Fibroblast of villous mesenchyme (primary cell): ENCODE measurements at places on chromosomes 13 and 19. TPM values are rescaled to one million over a fixed set of nuclear protein-coding genes. Genes with fewer than 3 reads are reported as not detected.

- DNase-seq, result no peak
Measured at GRCh38 chr13:24212674-24213073, 52.2 kb downstream of the SPATA13 start.

- peak; percentile 41 for DNase-seq
Measured at GRCh38 chr13:104385404-104385803, 1319.2 kb upstream of the SLC10A2 start.

DNA sequence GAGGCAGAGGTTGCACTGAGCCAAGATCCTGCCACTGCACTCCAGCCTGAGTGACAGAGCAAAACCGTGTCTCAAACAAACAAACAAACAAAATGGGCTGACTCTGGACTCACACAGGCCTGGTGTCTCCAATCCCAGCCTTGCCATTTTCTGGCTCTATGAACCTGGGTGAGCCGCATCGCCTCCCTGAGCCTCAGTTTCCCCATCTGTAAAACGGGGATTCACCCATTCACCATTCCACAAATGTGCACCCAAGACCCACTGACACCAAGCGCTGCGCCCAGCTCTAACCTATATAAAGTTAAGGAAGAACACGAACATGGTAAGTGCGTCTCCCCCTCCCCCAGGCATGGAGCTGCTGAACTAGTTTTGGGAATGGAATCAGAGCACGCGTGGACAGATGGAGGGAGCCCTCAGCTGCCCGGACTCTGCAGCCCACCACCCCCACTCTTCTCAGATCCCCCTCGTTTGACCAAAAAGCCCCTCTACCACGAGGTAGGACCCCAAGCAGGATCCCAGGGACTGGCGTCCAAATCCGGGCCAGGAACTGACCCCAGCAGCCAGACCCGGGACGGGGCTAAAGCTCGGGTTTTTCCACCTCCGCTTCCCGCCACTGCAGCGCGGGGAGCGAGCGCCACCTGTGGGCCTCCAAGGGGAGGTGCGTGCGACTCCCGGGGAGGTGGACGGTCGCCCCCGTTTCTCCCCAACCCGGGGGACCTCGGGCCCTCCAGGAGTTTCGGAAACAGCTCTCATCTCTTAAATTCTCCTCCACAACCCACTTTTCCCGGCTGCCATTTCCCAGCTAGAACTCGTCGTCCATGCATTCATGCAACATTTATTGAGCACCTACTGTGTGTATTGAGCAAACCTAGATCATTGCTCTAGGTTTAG lies 33.0 kb upstream of the ADGRE5 start:
- DNase-seq, result peak; percentile 49

GRCh38 chr13:21616880-21617279 lies 12.9 kb upstream of the MICU2 start:
- no peak for DNase-seq

GRCh38 chr13:99687723-99688397 lies 186.6 kb downstream of the TM9SF2 start:
- no peak for DNase-seq

GRCh38 chr13:30880856-30881155 lies 25.3 kb upstream of the MEDAG start:
- peak; percentile 96 for DNase-seq

DNA sequence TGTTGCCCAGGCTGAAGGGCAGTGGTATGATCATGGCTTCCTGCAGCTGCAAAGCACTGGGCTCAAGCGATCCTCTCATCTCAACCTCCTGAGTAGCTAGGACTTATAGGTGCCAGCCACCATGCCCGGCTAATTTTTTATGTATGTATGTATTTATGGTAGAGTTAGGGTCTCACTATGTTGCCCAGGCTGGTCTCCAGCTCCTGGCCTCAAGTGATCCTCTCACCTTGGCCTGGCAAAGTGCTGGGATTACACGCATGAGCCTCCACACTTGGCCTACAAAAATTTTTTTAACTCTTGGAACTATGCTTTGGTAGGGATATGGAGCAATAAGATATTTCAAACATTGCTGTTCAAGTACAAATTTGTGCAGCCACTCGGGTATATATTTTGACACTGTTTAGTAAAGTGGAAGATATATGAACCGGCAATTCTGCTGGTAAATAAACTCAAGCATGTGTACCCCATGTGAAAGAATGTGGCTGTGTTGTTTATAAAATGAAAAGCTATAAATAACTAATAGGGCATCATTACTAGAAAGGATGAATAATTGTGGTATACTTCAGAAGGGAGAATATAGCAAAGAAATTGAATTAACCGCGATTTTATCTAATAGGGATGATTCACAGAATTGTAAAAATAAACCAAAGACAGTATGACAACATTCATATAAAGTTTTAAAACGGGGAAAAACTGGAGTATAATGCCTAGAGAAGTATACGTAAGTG lies 1.1 kb downstream of the ZNF566 start:
- DNase-seq, result peak; percentile 1

GRCh38 chr13:38824342-38824741 lies 137.5 kb downstream of the FREM2 start:
- DNase-seq, result no peak

- peak; percentile 59 for DNase-seq
Measured at GRCh38 chr19:19145684-19146608, 7.7 kb upstream of the TMEM161A start.

DNA sequence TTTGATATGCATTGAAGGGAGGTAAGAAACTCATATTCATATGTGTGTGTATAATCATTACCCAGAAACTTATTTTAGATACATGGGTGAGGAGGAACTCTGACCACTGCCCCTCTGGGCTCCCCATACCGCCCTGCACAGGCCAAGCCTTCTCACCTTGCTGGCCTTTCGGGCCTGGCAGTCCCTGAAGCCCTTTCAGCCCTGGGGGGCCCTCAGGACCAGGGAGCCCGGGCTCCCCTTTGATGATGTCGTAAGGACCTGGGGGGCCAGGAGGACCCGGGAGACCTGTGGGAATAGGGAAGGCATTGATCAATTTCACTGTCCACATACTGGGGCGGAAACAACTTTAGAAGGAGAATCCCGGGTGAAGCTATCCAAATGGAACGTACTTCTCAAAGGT lies 142.3 kb downstream of the COL4A1 start:
- DNase-seq, result no peak

DNA sequence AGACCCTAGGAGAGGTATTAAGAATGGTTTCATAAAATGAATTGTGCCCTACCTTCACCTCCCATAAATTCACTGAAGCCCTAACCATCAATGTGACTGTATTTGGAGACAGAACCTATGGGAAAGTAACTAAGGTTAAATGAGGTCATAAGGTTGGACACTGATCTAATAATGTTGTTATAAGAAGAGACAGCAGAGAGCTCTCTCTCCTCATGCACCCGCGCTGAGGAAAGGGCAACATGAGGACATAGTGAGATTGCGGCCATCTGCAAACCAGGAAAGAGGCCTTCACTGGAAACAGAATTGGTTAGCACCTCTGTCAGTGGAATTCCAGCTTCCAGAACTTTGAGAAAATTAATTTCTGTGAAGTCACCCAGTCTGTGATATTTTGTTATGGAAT lies 1396.1 kb upstream of the MIR17HG start:
- no peak for DNase-seq

DNA sequence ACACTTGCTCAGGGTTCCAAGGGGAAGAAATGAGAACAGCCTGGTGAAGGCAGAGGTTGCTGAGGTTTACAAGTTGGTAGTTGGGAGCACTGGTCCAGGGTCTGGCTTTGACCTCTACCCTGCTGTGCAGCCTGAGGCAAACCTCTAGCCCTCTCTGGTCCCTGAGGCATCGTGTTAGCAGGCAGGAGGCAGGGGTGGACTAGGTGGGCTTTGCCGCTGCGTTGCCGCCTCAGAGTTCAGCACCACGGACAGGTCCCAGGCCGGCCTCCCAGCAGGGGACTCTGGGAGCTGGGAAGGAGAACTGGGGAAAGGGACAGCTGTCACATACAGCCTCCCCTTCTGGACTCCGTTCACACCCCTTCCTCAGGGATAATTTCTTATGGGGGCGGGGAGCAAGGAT lies 3.1 kb downstream of the NCAN start:
- peak; percentile 46 for DNase-seq

- DNase-seq, result no peak
Measured at GRCh38 chr19:35852029-35852780, at the start of gene NPHS1. Gene NPHS1, minus strand, starts transcription at chr19:35852504. Its CDS starts 667 bp downstream, at chr19:35851837.

DNA sequence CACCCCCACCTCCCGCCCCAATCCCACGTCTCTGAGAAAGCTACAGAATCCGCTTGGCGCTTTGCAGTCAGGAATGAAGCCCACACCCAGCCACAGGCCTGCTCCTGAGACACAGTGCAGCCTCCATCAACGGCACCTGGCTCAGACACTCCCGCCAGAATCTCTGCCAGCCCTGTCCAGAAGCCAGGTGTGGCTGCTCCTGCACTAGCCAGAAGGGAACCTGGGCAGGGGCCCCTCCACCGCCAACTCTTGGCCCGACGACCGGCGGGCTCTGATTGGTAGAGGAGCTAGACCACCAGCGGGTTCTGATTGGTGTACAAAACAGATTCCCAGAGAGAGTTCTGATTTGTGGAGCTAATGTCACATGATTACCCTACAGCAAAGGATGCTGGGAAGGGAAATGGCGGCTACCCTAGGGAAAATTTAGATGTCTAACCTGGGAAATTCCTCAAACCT lies 2.9 kb upstream of the PPP6R1 start:
- no peak for DNase-seq

DNA sequence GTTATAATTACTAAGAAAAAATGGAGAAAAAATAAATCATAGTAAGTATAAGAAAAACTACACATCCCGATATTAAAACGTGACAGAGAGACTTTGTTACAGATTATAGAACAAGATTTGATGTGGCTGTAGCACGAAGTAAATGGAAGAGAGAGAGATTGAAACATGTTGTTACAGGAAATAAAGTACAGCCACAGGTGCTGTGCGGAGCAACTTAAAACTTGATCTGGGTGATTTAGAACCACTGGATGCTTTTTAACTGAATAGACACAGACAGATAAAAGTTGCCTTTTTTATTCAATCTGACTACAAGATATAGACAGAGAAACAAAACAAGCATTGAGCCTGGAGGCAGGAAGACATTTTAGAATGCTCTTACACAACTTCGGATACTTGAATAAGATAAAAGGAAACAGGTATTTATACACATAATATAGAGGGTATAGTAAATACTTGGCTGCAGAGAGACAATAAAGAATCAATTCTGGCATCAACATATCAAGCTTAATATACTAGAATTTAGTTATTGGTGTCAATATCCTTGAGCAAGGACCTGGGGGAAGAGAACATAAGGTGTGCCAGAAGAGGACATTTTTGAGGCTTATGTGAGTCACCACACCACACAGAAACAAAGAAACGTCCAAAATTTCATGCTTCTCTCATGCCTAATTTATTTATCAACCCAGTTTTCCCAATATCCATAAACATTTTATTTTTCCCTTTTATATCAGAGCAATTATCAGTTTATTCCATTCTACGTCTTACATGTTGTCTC lies 548.5 kb downstream of the SLITRK1 start:
- DNase-seq, result no peak

The ZNF763 gene
- total RNA-seq, result 0.32 and 0.86 TPM in 2 replicates

The ACER1 gene
- not detected in 2 replicates for total RNA-seq

The LILRA1 gene
- not detected in 2 replicates for total RNA-seq

The RNF113B gene
- not detected in 2 replicates for total RNA-seq

The ZNF146 gene
- total RNA-seq, result 59.6 and 85.1 TPM in 2 replicates

The PNMA8B gene
- 0.32 and 0.43 TPM in 2 replicates for total RNA-seq

The CLDN10 gene
- not detected in 2 replicates for total RNA-seq

The ZNF571 gene
- total RNA-seq, result 1.6 and 2.6 TPM in 2 replicates
